Hypothalamus (tissue), 51 donors: ENCODE measurements at places on chromosomes 12 and 14.

DNA sequence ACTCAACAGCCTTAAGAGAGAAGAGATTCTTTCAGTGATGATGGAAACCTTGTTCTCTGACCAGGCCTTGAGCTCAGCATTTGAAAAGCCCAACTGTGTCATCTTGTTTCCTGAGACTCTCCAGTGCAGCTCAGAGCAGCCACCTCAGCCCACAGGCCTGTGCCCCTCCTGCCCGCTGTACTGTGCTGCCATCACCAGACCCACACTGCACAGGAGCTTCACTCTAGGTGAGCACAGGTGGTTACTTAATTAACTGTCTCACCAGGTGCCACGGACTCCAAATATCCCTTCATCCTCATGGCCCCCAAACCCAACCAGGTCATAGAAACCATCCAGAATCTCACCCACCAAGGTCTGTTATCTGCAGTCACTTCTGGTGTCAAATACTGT is 51.3 kb downstream of the JAG2 start:
- DNase-seq: no peak

DNA sequence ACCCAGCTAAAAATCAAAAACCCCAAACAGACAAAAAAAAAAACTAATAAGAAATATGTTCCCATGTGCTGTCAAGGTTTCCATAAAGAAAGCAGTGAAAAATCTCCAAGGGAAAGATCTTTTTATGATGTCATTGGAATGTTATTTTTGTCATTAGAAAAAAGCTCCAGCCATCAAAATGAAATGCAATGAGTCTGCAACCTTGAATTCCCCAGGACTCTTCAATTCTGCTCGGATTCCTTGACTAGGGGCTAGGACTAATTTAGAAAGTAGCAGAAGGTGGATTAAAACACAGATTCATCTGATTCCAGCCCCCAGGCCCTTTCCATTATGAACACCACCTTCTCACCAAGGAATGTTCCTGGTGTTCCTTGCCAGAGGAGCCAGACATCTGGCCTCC is 6.0 kb upstream of the PCNX1 start:
- no peak for DNase-seq

DNA sequence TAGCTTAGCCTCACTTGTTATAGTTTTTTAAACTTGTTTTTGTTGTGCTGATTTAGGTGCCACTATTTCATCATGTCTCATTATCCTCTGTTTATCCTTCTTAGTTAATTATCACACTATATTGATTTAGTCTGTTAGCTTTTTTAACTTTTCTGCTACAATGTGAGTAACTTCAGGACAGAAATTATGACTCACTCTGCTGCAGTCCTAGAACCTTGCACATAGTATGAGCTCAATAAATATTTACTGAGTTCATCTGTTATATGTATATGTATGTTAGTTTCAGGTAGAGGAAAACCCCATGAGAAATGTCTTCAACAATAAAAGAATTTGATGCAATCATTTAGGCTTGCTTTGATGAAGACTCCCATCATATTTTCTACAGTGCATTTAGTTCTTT is 224.3 kb upstream of the NAV3 start:
- DNase-seq: no peak

DNA sequence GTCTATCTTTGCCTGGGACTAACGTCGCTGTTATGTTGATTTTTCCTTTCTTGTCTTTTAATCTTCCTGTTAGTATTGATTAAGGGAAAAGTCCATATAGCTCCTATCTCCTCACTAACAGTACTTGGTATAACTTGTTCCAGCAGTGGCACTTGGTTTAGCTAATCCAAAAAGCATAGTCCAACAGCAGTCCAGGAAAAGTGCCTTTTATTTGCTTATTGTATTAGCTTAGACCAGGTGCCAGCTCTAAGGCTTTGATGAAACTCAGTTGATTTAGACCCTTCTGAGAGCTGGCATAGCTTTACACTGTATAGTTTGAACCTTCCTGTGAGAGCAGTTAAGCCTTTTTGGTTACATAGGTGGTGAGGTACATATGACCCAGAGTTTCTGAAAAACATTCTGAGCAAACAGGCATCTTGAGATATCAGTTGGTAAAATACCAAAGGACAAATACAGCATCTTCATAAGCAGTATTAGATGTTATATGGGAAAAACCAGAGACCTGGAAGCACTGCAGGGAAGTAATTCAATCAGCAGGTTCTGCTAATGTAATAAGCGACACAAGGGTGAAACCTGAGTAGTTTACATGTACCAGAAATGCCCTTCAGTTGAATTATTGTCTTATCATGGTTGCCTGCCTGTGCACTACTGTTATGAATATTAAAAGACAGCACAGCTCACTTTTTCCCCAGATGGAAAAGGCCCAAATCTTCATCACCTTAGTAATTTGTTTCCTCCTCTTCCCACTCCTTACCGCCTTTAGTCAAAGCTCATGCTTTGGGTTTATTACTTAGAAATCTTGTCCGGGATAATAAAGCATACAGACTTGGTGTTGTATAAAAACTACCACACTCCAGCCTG is 13.0 kb downstream of the PELI2 start:
- no peak for DNase-seq

DNA sequence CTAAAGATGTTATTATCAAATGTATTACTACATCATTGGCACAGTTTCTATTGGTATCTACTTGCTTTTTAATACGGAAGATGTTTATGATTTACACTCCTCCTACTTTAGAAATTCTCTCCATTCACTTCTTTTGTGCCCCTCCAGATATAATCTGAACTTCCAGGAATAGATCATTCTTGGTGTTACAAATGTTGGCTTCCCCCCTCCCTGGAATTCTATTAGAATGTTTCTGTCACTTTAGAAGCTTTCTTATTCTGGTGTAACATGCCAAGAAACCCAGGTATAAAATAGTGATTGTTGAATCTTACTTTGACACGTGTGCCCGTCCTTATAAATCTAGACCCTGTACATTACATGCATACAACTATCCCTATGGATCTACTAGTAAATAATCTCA is 1.2 kb upstream of the WDR20 start:
- DNase-seq: no peak

DNA sequence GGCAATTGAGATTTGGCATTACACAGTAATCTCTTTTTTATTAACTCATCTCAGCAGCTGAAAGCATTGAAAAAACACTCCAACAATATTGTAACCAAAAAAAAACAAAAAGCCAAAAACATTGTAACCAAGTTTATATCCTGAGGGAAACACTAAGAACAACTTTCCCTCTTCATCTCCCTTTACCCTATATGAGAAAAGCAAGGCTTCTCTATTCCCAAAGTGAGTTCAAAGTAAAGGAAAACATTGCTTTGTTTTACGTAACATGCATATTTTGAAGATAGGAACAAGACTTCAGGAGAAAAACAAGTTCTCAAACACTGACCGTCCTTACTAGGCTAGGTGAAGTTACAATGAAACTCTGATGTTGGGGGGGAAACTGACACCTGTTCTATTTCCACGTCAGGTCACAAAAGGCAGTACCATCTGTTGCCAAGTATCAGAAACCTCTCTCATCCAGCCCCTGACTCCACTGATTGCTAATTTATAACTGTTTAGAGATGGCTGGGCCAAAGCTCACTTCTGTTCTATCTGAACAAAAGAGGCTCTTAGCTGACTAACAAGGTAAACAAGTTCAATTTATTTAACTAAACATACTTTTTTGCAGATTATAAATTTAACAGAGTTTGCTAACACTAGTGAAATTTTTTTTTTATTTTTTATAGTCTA is 67.9 kb upstream of the PLXNC1 start:
- DNase-seq: no peak

DNA sequence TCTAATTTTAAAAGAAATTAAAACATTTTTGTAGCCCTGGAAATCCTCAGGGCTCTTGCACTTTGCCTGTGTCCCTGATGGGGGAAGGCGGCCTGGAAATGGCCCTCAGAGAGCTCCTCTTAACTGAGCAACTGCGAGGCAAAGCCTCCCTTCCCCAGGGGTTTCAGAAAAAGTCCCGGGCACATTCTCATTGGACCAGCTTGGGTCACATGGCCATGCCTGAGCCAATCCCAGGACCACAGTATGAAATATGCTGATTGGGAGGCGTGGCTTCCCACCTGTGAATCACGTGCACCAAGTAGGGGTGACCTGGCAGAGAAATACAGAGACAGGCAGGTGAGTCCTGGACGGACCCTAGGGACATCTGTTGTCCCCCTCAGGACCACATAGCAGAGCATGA is 90.4 kb upstream of the SFSWAP start:
- no peak for DNase-seq

GRCh38 chr12:57243521-57244311 is 7.3 kb downstream of the STAC3 start:
- DNase-seq: peak; percentile 8

- DNase-seq: peak; percentile 86
Observed at GRCh38 chr14:103920981-103921854, 7.0 kb upstream of the TDRD9 start.

- DNase-seq: no peak
Observed at GRCh38 chr14:81402123-81402495, 2.0 kb upstream of the STON2 start.

GRCh38 chr12:62714774-62715721 is 219.9 kb downstream of the PPM1H start:
- DNase-seq: no peak
